ENCODE measurements at places on chromosomes 2 and 18.
A peak's percentile ranks its signal among the peaks of the same experiment; 100 is the strongest.

GRCh38 chr18:34787931-34788532 is 77.9 kb downstream of the DTNA start:
- peak; percentile 18 for DNase-seq

- DNase-seq, result no peak
Measured at GRCh38 chr2:207779523-207779922, 9.8 kb upstream of the FZD5 start.

- DNase-seq, result no peak
Measured at GRCh38 chr2:86825693-86826381, 35.1 kb upstream of the CD8A start.

DNA sequence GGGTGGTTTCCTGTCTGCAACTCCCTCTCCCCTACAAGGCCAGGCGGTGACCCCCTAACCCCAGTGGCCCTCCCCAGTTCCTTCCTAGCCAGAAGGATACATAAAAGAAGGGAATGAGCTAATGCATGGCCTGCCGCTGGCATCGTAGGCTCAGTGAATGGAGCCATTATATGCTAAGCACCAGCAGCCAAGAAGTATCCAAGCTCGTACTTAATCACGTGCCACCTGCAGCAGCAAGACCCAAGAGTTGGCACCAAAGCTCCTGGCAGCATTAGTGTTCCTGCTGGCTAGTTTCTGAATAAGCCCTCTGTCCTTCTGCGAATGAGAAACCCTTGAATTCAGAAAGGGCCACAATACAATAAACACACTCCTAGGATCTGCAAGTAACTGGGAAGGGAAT is 4.3 kb downstream of the DBI start:
- DNase-seq, result no peak

DNA sequence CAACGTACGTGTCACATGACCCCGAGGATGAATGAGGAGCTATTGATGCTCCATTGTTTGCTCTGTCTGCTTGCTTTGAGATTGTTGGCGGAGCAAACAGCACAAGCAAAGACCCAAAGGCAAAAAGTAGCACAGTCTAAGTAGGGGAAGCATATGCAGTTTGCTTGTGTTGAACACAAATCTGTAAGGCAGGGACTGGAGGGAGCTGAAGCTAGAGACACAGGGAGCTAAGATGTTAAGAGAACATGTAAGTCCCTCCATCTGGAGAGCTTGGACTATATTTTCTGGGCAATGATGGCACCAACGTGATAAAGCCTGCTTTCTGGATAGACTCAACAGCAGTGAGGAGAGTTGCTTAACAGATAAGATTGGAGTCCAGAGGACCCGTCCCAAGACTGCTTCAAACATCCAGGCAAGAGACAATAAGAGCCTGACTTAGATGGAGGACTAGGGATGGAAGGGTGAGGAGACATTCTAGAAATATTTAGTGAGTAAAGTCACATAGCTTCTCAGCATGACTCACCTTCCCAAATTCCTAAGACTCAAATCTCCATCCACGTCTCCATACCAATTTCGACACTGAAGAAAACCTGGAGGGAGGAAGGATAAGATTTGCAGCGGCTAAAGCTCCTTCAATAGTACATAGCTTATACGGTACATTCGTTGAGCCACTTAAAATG is 88.1 kb upstream of the KLF7 start:
- DNase-seq, result no peak

GRCh38 chr2:54411801-54412354 is 44.2 kb upstream of the SPTBN1 start:
- DNase-seq, result no peak

DNA sequence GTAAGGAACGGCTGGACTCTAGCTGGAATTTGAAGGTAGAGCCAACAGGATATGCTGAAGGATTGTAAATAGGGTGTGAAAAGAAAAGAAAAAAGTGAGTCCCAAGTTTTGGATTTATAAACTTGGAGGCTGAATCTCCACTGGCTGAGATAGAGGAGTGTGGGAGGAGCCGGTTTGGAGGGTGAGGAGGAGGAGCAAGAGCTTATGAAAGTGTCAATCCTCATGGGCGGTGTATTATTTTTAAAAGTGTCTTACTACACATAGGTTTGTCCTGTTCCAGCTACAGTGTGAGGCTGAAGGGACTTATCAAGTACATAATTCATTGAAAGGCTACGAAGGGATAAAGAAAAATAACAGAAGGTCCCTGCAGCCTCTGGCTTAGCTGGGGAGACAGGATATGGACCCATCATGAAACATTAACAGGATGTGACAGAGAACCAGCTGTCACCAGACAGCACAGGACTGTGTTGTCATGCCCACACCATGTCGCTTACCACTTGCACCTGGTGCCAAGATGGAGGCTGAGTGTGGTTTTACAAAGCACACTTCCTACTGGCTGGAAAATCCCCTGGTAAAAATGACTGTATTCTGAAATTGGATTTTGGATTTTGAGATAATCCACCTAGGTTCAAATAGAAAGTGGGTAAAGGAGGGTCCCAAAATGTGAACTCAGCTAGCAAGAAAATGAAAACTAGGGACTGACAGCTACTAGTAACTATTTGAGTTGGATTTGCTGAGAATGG is 2.5 kb upstream of the MREG start:
- DNase-seq, result peak; percentile 17

GRCh38 chr2:168156661-168157060 is 90.7 kb downstream of the STK39 start:
- DNase-seq, result no peak

DNA sequence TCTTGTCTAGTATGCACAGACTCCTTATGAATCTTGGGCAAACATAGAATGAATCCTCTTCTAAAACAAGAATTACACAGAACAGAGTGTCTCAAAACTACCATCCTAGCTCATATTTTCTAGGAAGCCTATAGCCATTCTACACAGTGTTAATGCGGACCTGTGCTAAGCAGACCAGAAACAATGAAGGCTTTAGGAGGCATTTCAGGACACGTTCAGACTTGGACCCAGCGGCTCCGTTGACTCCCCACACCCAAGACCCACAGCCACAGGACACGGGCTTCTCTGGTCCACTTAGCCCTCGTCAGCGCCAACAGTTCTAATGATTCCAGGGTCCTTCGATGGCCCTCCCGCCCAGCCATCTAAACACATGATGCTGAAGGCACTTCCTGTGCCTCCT is 182.2 kb downstream of the BCL11A start:
- DNase-seq, result no peak

DNA sequence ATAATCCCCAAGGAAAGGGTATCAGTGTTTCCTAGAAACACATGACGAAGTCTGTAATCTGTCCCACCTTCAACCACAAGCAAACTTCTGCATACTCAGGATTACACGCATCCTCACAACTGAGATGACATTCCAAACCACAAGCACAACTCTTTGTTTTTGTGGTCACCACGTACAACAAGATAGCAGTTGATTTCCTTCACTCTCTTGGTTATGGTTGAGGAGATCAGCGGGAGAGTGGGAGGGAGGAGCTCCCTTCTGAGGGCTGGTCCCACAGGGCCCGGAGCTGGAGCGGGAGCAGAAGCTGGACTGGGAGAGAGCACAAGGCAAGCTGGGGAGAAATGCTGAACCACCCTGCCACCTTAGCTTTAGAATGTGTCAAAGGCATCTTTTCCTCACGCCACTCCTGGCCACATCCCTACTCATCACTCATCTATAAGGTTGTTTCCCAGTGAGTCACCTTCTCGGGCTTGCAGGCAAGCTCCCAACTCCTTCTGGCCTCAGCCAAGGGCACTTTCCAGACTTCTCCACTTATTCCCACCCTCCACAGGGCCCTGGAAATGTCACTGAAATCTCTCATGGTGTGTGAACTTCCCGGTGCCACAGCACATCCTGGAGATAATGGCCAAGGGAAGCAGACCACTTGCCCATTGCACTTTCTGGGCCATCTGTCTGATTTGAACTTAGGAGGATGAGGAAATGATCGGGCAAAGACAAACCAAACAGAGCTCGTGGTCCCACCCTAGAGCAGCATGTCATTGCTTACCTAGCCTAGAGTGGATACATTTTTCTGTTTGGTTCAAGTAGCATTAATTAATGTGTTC is 98.9 kb upstream of the LGALSL start:
- DNase-seq, result no peak

GRCh38 chr18:32349728-32350395 is 120.8 kb downstream of the GAREM1 start:
- DNase-seq, result no peak

- no peak for DNase-seq
Measured at GRCh38 chr2:190835303-190835930, 45.2 kb upstream of the GLS start.

DNA sequence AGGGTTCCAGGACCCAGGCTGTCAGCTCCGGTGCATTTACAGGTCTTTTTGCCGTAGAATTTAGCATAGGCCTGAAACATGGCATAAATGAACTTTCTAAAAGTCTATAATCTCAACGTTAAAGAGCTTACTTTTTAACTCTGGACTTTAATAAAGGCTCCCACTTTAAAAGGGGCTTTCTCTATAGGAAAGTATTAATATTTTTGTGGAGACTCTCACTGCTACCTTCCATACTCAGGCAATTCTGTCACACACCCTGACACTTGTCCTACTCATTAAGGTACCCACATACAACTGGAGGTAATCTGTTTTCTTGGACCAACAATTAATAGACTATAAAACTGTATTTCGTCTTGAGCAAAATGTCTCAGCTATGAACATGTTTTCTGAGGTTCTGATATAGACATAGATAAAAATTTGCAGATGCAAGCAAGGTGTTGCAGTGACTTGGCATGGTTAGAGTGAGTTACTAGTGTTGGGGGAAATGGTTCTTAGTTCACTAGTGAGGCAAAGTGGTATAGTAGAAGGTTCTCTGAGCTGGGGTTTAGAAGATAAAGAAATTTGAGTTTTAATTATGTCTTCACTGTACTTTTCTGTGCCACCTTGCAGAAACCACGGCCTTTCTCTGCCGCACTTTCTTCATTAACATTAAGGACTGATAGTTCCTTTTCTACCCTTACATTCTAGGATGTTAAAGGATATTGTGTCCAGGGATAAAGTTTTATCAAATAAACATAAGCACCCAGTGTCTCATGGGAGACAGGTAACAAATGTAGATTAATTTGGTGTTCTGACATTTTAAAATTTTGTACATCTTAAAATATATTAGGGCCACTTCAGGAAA is 10.8 kb upstream of the NR4A2 start:
- no peak for DNase-seq

- no peak for DNase-seq
Measured at GRCh38 chr2:177252808-177253531, 11.6 kb downstream of the NFE2L2 start.

GRCh38 chr2:194567661-194568017 is 1089.4 kb upstream of the SLC39A10 start:
- no peak for DNase-seq

DNA sequence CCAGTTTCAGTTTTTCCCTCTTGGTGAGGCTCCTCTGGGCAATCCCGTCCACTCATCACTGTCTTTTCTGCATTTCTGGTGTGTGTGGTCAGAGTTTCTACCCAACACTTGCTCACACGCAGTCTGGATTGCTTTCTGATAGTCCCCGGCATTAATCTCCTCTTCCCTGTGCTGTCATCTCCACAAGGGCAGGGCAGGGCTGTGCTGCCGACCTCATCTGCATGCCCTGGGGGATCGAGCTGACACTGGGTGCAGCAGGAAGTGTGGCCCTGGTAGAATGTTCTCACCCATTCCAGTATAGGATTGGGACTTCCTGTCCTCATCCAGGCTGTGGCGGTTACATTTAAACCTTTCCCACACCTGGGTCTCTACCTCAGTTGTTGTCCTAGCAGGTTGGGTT is 80.0 kb upstream of the FAM136A start:
- no peak for DNase-seq

All from cerebellar nuclear complex (tissue), 1 donor.